Esophagus muscularis mucosa (tissue), 4 donors: ENCODE measurements at places on chromosomes 6 and 20. TPM values are rescaled to one million over a fixed set of nuclear protein-coding genes. Genes with fewer than 3 reads are reported as not detected.

- no peak overlapping the region for H3K4me3 ChIP-seq
- no peaks in the 10 kb centered on the region for H3K27me3 ChIP-seq
- DNase-seq = no peak
- H3K36me3 ChIP-seq = no peaks in the 10 kb centered on the region
Observed at GRCh38 chr20:36062799-36063198, 91.7 kb upstream of the EPB41L1 start.

MYB gene
- total RNA-seq = 0.42 TPM

BPIFB1 gene
- not detected for total RNA-seq

CYB5R4 gene
- total RNA-seq = 15.4 TPM
